ENCODE measurements at places on chromosomes 3 and 15. TPM values are rescaled to one million over a fixed set of nuclear protein-coding genes. Genes with fewer than 3 reads are reported as not detected.

WDR93 gene
- 0.36 TPM for total RNA-seq

ADAMTS9 gene
- 27.5 TPM for total RNA-seq

SRGAP3 gene
- total RNA-seq, result 8.1 TPM

CCR4 gene
- not detected for total RNA-seq

SCN11A gene
- total RNA-seq, result 0.63 TPM

CIDEC gene
- total RNA-seq, result not detected

MAP3K13 gene
- 23.4 TPM for total RNA-seq

DBR1 gene
- total RNA-seq, result 15.3 TPM

LAMB2 gene
- 94.8 TPM for total RNA-seq

TXNRD3 gene
- 12.5 TPM for total RNA-seq

CCDC33 gene
- total RNA-seq, result 4.7 TPM

SLC22A14 gene
- 0.20 TPM for total RNA-seq

RASL12 gene
- 10.1 TPM for total RNA-seq
